Skeletal muscle cell (primary cell): ENCODE measurements at places on chromosomes 4 and X.

DNA sequence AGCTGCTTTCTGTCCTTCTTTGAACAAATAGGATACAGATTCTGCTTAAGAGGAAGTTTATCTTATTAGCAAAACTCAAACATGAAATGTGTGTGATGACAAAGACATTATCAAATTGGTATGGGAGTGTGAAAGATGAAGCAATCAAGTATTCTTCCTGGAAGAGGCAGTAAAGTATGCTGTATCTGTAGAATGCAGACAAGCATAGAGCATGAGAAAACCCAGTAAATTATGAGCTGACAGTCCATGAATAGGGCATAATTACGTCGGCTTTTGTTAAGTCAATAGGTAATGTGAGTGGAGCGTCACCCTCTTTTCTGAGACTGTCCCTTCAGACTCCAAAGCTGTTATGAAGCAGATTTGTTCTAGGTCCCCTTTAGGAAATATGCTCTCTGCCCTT lies 458.6 kb upstream of the NWD2 start:
- DNase-seq, result no peak

GRCh38 chrX:10044021-10044420 lies 76.9 kb downstream of the CLDN34 start:
- DNase-seq, result no peak

- DNase-seq, result no peak
Observed at GRCh38 chr4:91113130-91113706, 986.0 kb downstream of the CCSER1 start.

DNA sequence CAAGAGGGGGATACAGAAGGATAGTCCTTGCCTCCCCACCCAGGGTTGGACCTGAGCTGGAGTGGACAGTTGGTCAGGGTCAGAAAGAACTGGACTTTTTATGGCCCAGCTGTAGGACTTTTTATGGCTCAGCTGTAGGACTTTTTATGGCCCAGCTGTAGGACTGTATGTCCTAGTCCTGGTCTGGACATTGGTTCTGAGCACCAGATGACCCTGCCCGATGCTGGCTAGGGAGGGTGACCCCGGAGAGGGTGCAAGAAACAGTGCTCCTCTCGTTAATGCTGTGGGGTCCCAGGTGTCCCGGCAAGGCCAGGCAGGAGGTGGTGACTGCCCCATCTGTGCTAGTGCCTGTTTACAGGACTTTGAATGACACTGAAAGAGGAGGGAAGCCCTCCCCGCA lies 2.0 kb upstream of the LETM1 start:
- no peak for DNase-seq

- no peak for DNase-seq
Observed at GRCh38 chr4:53371049-53371448, 5.2 kb upstream of the SCFD2 start.

DNA sequence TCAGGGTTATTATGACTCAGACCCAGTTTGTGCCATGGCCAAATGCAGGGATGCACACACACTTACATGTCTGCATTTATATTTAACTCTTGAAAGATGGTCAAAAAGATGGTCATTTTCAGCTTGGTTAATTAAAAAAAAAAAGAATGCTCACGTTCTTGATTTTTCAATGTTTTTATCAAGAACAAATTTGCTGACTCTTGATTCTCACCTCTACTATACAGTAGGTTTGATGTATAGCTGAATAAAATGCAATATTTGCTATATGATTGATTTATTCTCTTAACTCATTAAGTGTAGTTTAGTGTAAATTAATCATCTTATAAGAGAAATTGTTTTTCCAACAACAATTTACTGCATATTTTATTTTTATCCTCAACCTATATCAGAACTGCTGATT lies 160.4 kb downstream of the SLIT2 start:
- no peak for DNase-seq

- no peak for DNase-seq
Observed at GRCh38 chrX:68872171-68872570, 43.4 kb downstream of the EFNB1 start.

DNA sequence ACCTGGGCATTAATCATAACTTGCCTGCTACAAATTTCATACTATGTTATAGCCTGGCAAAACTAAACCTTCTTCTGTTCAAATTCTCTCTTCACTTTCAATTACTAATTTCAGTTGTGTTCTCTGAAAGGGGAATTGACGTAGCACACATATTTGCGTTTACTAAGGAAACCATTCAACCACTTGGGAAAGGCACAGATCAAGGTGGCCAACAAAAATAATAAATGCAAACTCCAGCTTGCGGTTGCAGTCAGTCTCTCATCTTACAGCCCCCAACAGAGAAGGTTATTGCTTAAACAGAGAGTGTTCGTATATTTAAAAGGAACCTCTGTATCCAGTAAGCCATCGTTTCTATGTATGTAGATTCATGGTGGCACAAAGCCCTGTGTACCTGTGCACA lies 4.0 kb downstream of the SRPX start:
- no peak for DNase-seq

DNA sequence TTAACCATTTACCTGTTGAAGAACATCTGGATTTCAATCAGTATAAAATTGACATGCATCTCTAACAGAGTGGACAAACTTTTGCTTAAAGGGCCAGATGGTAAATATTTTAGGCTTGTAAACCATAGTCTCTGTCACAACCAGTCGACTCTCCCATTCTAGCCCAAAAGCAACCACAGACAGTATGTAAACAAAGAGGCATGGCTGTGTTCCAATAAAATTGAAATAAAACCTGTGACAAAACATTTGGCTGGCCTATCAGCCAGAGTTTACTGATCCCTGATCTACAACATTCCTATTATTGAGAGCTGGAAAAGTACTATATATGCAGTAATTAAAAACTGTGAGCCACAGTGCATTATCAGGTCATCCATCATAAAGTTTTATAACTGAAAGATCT lies 3.2 kb downstream of the CENPC start:
- DNase-seq, result no peak

GRCh38 chr4:146311238-146311970 lies 97.1 kb downstream of the REELD1 start:
- no peak for DNase-seq

DNA sequence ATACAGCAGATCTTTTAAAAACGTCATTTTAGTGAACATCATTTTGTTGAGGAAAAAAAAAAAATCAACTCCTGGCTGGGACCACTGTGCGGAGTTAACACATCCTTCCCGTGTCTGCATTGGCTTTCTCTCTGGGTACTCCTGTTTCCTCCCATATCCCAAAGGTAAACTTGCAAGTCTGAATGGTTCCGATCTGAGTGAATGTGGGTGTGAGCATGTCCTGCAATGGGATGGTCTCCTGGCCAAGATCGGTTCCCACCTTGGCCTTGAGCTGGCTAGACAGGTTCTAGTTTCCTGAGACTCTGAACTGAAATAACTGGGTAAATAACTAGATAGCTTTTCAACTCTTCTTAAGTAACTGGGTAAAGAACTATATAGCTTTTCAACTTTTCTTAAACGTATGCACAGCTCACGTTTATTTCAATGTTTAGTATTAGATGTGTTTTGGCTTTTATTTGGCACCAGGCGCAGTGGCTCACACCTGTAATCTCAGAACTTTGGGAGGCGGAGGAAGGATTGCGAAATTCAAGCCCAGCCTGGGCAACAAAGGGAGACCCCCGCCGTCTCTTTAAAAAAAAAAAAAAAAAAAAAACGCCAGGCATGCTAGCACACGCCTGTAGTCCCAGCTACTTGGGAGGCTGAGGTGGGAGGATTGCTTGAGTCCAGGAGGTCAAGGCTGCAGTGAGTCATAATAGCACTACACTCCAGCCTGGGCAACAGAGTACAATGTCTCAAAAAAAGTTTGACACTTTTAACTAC lies 14.0 kb downstream of the RBMX start:
- no peak for DNase-seq

GRCh38 chrX:118904664-118905063 lies 69.8 kb upstream of the LONRF3 start:
- no peak for DNase-seq

DNA sequence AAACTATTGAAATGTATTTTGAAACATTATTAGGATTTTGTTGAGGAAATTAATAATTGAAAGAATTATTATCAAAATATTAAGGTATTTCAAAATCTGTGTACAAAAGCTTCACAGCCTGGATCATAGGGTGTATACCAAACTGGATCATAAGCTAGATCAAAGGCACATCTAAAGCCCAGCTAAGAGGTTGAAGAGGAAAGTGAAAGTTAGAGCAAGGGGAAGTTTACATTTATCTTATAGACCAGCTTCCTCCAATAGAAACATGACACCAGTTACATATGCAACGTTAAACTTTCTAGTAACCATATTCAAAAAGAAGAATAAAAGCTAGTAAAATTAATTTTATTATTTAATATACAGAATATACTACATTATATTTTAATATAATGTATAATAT lies 227.2 kb upstream of the BMP3 start:
- DNase-seq, result no peak

DNA sequence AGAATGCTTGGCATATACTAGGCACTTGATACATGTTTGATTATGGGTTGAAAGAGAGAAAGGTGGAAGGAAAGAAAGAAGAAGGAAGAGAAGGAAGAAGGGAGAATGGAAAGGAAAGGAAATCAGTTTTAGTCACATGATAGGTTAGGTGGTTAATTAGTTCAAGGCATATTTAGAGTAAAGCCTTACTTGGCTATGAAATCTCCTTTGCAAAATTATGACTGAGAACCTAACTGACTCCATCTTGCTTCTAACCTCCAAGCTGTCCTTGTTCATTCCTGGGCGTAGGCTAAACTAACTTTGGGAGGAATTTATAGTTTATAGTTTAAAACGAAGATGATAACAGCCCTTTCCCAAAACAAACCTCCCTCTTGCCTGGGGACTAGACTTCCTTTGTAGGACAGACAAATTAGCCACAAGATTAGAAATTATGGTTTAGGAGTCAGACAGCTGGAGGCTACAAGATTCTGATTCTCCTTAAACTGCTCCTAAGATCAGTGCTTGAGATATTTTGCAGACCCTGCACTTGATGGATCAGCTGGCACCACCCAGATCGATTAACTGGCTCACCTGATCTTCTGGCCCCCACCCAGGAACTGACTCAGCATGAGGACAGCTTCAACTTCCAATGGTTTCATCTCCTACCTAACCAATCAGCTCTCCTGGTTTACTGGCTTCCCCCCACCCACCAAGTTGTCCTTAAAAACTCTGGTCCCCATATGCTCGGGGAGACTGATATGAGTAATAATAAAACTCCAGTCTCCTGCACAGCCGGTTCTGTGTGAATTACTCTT lies 55.0 kb downstream of the TXK start:
- no peak for DNase-seq
